ENCODE measurements at places on chromosomes 11 and 22.

DNA sequence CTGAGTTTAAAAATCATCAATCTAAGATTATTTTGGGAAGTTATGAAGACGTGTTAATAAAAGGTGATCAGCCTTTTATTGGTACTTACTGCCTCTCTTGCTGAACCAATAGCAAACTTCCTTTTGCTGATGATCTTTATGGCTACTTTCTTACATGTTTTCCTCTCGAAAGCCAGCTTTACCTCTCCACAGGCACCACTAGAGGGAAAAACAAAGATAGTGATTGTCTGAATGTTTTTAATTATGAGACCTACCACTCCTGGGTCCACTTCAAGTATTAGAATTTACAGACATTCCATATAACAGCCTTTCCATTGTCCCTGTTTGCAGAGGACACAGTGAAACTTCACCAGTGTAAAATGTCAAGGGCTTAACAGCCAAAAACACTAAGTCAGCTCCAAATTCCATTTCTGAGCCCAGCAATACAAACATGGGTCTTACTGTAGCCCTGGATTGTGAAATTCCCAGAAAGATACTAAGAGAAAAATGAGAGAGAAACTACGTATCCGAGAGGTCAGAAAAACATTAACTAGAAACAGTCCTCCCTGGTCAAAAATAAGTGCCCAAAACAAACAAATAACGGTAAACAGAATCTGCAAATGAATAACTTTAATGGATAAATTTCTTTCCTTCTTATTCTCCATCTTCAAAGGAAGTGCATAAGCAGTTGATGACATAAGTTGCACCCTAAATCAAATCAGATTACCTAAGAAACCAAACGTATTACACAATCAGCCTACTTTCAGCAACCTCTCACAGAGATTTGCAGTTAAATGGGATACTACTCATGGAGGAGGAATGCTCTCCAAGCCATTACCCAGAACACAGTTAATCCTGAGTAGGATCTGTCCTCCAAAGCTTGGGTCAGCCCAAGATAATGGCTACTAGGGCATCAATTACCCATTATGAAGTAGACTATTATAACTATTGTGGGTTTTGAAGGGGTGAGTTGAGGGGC lies 29.5 kb downstream of the CHEK2 start:
- no peak for DNase-seq

DNA sequence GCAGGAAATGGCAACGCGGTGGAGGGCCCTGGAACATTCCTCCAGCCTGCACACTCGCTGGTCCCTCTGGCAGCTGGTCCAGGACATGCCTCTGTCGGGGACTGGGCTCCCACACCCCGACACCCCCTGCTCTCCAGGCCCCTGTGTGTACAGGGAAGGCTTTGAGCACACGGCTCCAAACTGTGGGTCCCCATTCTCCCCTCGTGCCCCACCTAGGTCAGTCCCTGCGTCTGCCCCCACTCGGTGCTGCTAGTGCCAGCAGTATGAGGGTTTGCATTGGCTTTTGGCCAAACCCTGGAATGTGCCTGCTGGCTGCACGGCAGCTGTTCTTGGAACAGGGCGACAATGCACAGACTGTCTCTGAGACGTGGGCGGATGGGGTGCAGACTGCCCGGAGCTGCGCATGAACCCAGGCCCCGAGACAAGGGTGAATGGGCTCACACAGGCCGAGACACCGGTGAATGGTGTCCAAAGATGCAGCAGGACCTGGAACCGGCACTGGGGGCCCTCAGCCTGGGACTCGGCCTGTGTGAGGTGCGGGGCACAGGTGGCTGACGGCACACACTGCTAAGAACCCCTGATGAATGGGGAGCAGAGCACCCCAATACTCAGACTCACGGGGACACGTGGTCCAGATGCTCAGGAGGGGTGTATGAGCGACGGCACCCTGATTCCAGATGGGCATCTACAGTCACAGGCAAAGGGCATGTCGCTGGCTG lies 7.5 kb upstream of the SYT8 start:
- no peak for DNase-seq

DNA sequence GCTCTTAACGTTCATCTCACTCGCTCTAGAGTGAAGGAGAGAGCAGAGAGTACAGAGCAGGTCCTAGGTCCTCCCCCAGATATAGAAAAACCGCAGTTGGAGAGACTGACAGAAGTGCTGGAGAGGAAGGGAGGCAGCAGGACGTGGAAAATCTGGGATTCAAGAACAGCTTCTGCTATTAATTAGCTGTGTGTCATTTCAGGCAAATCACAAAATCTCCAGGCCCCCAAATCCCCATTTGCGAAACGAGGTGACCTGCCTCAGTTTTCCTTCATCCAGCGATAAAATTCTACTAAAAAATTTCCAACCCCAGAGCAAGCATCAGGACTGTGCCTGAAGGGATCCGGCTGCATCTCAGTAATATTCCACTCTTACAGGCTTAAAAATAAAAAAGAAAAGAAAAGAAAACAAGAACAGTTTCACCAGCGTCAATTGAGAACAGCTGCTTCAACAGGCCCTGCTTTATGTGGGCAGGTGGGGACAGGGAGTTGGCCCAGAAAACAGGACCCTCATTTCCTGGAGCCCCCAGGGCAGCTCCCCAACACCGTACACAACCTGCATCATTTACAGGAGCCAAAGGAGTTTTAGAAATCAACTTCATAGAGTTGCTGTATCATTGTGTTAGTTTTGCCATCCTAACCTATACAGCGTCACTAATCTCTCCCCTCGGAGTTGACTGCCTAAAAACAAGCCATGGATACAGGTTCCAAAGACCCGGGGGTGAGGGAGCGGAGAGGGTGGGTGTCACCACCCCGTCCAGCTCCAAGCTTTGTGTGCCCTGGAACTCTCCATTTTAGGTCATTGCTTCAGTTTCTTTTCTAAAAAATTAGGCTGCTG lies 2.3 kb upstream of the MALAT1 start:
- DNase-seq, result no peak

- DNase-seq, result no peak
Observed at GRCh38 chr22:40203572-40203971, 25.8 kb downstream of the TNRC6B start.

DNA sequence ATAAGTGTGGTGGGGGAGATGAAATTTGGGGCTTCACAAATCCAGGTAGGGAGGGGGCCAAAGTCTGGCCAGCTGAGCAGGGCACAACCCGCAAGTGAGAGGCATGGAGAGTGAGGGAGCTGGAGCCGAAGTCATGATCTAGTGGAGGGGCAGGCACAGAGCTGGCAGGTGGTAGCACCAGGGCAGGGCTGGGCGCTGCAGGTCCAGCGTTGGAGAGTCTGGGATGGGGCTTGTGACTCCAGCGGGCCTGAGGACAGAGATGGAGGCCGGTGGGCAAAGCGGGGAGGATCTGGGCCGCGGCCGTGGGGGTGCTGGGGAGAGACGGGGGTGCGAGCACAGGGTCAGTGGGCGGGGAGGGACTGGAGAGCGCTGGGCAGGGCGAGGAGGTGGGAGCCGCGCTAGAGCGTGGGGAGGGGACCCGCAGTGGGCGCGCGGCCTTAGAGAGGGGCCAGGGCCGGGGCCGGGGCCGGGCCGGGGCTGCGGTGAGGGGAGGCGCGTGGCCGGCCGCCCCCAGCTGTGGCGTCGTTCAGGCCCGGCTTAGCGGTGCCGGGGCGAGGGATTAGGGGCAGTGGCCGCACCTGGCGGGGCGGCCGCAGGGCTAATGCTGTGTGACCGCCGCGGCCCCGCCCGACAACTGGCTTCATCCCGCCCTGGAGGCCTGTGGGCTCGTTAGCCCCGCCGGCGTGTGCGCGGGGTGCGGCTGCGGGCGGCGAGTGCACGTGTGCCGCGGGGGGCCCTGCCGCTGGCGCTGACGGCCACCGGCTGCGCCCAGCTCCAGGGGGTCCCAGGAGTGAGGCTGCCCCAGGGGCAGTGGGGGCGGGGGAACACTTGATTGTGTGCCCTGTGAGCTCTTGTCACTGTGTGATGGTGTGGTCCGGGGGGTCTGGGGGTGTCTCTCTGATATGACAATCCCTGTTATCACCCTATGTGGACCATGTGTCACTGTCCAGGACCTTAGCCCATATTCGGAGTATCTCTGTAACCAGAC lies 23.6 kb upstream of the MYOD1 start:
- DNase-seq, result no peak

- DNase-seq, result no peak
Observed at GRCh38 chr22:45631841-45632238, 39.8 kb upstream of the ATXN10 start.

GRCh38 chr11:59380263-59381059 lies 21.8 kb downstream of the OR5AN1 start:
- no peak for DNase-seq

DNA sequence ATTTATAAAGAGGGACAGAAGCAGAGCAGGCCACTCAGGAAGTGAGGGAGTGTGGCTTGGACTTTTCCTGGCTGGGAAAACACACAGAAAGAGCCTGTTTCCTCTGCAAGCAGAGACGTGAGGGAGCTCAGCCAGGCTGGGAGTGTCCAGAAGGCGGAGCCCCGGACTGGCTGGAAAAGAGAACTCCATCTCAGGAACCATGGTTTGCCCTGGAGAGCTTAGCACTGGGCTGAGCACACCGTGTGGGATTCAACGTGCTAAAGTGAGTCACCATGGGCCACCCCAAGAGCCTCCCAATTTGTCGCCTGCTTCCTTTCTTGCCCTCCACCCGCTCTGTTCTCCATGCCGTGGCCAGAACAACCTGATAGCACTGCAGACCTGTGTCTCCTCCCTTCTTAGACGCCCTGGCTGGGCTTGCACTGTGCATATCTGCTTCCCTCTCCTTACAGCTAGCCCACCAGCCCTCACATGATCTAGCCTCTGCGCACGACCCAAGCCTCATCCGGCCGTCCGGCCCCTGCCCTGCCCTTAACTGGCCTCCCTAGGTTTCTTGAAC lies 51.8 kb downstream of the GALNT18 start:
- DNase-seq, result no peak

DNA sequence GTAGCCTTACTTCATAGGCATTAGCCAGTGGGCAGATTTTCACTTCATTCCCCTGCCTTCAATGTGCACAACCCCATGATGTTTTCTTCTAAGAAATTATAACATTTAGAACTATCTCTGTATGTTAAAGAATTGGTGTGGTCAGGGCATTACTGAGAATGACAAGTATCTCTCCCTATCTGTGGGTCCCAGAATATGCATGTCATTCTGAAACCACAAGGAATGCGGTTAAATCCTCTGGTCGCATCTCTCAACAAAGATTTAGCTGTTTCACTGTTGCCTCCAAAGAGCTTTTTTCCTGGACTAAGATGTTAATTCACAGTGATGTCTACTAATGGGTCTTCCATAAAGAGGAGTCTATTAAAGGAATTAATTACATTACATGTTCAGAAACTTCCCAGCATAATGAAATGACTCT lies 62.7 kb downstream of the LIF start:
- no peak for DNase-seq

All from GOT3 (cell line).